ENCODE measurements at places on chromosomes 11 and 22.
A peak's percentile ranks its signal among the peaks of the same experiment; 100 is the strongest.

DNA sequence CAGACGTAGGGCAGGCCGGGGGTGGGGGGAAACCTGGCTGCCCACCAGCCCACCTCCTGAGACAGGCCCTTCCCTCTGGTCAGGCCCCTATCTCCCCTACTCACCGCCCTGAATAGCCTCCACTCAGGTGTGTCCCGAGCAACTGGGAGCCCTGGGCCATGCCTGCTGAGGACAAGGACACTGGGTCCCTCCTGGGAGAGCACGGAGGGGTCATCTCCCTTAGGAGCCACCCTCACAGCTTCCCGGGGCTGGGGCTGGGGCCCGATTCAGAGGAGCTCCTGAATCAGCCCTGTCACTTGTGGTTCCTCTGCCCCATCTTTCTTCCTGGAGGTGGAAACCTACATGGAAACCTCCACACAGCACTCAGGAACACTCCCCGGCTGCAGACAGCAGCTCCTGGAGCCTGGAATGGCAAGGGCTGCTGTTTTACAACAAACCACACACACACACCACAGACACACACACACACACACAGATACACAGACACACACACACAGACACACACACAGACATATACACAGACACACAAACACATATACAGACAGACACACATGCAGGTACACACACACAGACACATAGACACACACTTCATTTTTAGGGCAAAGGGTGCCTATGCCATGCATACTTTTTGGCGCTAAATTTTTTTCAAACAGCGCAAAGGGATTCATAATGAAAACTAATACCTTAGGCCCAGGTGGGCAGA lies 9.6 kb upstream of the EMID1 start:
- DNase-seq, result no peak

GRCh38 chr22:27195094-27195493 lies 537.7 kb downstream of the MIAT start:
- DNase-seq, result peak; percentile 76

DNA sequence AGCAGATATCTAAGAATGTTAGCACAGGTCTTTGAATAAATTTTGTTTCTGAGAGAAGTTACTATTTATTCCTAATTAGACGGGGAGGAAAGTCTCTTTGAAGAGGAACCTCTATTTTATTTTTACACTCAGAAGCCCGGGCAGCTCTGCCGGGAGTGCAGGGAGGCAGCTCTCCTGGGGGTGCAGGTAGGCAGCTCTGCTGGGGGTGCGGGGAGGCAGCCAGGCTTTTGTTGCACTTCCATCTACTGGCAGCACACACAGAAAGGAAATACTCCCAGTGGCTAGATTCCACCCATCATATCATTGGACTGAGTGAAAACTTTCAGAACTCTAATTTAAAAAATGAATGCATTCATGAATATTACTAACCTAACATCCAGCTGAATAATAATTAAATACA lies 24.6 kb downstream of the OR10A6 start:
- no peak for DNase-seq

DNA sequence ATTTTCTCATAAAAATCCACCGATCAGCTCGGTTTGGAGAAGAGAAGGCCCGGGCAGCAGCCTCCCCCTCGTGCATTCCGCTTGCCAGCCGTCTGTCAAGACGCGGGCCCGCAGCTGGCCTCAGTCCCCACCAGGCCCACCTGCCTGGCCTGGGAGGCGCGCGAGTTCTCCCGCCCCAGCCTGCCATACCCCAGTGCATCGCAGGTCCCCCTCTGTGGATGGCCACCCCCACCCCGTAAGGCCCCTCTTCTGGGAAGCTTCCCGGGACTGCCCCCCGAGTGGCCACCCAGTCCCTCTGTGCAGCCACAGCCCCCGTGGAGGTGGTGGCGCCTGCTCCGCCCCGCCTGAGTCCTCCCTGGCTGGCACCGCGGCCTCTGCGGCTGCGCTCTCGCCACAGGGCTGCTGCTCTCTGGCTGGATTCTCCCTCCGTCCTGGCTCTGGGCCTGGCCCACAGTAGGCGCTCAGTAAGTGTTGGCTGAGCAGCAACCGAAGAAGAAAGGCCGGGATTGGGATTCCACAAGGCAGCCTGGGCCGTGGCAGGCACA lies 74.0 kb upstream of the TCF20 start:
- DNase-seq, result no peak

GRCh38 chr11:60625262-60625661 lies 74.2 kb upstream of the MS4A8 start:
- DNase-seq, result peak; percentile 11

DNA sequence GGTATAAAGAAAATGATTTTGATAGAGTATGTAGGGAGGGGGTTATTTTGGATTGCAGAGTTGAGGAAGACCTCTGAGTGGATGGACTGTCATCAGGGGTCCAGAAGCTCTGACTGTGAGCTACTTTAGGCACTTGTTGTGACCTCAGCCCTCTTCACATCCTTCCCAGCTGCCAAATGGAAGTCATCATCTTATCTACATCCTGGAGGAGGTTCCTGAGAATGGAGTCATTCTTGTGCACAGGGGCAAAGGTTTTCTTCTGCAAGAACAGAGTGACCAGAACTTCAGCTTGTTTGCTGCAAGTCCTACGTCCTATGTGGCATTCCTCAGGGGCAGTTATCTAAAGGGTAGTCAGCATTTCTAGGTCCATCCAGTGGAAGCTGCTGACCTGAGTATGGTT lies 393.8 kb downstream of the AASDHPPT start:
- DNase-seq, result no peak

- DNase-seq, result peak; percentile 7
Measured at GRCh38 chr11:93169950-93170561, 27.7 kb downstream of the SLC36A4 start.

- no peak for DNase-seq
Measured at GRCh38 chr11:60912223-60912850, 1.6 kb upstream of the TMEM109 start.

GRCh38 chr11:111448831-111449557 lies 63.2 kb downstream of the BTG4 start:
- no peak for DNase-seq

DNA sequence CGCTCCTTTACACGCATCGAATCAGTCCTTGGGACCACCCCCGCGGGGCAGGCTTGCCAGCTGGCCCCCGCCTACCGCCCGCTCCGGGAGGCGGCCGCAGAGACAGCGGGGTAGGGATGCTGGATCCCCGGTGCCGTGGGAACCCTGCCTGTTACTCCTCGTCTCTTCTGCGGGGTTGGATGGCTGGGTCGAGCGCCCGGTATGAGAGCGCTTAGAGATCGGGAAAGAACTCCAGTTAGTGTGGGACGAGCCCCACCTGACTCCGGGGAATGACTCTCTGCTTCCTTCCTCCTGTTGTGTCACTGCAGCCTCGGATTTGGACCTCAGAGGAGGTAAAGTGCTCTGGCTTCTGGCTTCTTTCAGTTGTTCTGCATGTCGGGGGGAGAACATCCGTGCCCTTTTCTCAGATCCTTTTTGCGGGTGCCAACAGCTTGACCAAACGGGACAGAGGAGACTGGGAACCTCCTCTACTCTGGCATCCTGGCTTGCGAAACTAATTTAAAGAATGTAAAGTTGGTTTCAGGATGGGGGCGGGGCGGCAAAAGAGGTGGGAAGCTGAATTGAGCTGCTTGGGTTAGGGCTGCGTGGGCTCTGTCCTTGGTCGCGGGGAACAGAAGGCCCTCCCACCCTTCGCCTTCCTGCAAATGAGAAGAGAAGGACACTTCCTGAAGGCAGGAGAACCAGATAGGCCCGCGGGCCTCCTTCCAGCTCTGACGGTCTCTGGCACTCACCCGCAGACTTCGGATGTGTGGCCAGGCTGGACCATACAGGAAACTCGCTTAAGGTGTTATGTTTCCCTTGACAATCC lies 938 bp downstream of the LAYN start:
- peak; percentile 77 for DNase-seq

DNA sequence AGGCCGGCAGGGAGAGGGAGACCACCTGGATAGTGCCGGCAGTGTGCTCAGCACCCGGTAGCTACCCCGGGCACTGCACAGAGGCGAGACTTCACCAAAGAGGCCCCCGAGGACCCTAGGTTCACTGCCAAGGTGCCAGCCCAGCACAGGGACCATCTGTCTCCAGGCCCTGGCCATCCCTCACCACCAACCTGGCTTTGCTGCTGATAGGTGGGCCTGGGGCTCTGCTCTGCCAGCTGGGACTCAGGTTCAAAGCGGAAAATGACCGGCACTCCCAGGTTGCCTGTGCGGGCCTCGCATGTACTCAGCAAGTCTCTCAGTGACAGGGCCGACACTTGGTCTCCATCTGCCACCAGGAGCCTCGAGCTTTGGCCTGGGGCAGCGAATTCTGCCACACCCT lies 812.2 kb downstream of the BRD1 start:
- no peak for DNase-seq

- no peak for DNase-seq
Measured at GRCh38 chr11:19286411-19286810, 45.7 kb upstream of the E2F8 start.

GRCh38 chr22:31431950-31432349 lies 32.5 kb downstream of the DRG1 start:
- DNase-seq, result no peak
